ENCODE measurements at places on chromosomes 2 and 18. TPM values are rescaled to one million over a fixed set of nuclear protein-coding genes. Genes with fewer than 3 reads are reported as not detected.
A peak's percentile ranks its signal among the peaks of the same experiment; 100 is the strongest.

The SLC11A1 gene
- total RNA-seq: not detected

GRCh38 chr18:56488739-56489138 lies 149.7 kb downstream of the TXNL1 start:
- DNase-seq: no peak

GRCh38 chr2:32775954-32776353 lies 148.1 kb downstream of the TTC27 start:
- no peak for DNase-seq

DNA sequence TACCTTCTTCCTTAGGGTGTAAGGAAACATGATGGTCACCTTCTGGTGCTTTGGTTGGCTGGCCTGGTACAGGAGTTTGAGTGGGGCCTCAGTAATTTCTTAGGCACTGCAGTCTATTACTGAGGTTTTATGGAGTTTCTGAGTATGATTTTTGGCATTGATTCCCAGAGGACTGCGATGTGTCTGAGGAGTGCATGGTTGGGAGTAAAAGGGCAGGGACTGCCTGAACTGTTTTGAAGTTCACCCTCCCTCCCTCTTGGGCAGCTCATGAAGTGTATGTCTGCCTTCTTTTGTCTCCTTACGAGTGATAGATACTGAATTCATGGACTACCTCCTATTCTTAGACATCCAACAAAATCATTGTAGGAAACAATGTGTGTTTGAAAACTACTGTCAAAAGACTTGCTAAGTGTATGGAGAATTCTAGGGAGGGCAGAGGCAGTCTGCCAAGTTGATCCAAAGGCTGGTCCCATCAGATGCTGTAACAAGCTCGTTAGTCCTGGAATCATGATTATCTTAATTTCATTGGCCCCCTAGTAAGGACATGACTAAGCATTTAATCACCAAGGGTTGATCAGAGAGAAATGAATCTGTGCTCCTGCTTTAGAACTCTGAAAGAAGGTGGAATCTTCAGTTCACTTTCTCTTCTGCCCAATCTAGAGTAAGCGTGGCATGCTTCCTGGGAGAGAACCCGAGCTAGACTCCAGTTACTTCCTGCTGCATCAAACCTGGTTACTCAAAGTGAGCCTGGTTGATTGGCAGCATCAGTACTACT lies 26.5 kb downstream of the LYPD6B start:
- no peak for DNase-seq

The ARHGAP28 gene
- 4.4 TPM for total RNA-seq

DNA sequence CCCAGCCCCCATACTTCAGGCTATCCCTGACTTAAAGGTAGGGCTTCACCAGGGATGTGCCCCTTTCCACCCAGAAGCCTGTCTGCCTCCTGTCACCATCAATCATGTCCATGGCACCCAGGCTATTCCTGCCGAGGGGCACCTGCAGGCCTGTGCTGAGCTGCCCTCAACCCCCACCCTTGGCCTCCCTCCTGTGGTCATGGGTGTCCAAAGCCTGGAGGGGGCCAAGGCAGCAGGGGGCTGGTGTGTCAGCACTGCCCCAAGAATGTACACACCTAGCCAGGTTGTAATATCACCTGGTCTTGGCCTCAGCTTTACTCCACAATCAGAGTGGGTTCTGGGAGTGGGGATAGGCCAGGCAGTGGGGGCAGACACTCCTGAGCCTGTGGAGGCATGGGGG lies 69.3 kb downstream of the SUCLG1 start:
- no peak for DNase-seq

The C2orf72 gene
- not detected for total RNA-seq

- no peak for DNase-seq
Observed at GRCh38 chr2:231533777-231534125, 3.5 kb upstream of the NMUR1 start.

DNA sequence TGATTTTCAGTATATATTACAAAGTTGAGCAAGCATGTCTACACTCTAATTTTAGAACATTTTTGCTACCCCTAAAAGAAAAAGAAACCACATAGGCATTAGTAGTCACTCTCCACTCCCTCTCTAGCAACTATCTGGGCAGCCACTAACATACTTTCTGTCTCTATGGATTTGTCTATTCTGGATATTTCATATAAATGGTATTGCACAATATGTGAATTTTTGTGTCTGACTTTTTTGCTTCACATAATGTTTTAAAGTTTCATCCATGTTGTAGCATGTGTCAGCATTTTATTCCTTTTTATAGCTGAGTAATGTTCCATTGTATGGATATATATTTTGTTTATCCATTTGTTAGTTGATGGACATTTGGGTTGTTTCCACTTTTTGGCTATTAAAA lies 232.5 kb upstream of the CTAGE1 start:
- no peak for DNase-seq

- DNase-seq: no peak
Observed at GRCh38 chr2:15870565-15870964, 69.8 kb upstream of the MYCN start.

DNA sequence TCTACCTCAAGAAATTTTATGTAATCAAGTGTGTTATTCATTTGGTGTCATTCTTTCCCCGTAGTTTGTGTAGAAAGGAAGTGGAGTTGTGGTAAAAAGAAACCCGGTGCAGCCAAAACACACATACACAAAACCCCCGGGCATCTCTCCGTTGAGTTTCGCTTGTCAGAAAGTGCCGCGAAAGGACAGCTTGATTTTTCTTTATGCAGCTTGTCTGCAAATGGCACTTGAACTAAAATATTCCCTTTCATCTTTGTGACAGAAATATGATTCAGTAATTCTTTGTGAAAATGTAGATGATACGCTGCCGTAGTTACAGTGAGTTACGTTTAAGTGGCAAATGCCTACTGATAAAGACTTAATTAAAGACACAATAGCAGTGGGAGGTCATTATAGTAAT lies 268.8 kb upstream of the SPRED2 start:
- no peak for DNase-seq

DNA sequence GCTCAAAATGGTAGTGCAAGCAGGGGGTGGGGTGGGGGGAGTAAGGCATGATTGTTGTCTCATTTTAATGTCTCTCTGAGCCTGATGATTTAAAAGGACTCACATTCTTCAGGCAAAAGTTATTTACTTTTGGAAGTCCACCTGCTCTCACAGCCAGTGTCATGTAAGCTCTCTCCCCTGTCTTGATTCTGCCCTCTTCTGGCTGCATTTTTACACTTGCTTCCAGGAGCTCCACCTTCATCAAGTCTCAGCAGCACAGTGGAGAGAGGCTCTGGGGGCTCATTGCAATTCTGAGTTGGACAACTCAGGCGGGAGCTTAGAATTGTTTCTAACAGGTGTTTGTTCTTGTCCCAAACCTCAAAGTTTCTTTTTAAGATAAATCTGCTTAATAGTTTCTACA lies 39.2 kb downstream of the GNAL start:
- no peak for DNase-seq

DNA sequence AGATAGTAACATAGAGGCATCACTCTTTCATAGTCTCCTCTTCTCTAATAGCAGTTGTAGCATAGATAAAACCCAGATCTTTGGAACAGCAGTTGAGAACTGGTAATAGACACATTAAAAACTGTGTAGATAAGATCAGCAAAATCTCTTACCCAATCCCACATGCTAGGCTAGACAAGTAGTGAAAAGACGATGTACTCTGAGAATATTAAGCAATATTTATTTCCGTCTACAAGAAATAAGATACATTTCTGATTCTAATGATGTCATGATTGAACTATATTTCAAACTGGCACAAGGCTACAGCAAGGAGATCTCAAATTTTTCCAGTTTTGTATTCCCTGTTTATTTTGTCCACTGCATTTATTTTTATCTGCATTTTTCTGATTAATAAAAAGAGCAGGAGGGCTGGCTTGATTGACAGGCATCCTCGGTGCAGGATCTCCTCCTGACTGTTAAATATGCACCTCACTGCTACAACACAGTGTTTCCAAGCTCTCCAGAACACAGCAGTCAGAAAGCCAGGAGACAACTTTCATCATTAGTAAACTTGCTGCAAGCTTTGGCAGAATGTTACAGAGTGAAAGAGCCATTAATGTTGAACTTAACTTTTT lies 73.3 kb upstream of the ATIC start:
- no peak for DNase-seq

- no peak for DNase-seq
Observed at GRCh38 chr18:76673281-76674185, 148.8 kb upstream of the ZNF236 start.

DNA sequence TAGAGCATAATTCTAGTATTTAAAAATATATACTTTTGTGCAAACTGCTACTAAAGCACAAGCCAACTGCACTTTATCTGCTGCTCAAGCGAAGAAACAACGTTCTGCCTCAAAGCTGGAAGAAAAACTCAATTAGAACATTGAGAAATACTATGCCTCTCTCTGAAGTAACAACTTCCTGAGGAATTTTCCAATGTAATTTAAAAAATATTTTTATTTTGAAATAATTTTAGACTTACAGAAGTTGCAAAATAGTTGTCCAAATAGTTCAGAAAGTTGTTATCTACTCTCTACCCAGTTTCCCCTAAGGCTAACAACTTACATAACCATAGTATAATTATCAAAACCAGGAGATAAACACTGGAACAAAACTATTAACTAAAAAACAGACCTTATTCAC lies 12.3 kb upstream of the POLI start:
- DNase-seq: no peak

The PIEZO2 gene
- total RNA-seq: 63.7 TPM

DNA sequence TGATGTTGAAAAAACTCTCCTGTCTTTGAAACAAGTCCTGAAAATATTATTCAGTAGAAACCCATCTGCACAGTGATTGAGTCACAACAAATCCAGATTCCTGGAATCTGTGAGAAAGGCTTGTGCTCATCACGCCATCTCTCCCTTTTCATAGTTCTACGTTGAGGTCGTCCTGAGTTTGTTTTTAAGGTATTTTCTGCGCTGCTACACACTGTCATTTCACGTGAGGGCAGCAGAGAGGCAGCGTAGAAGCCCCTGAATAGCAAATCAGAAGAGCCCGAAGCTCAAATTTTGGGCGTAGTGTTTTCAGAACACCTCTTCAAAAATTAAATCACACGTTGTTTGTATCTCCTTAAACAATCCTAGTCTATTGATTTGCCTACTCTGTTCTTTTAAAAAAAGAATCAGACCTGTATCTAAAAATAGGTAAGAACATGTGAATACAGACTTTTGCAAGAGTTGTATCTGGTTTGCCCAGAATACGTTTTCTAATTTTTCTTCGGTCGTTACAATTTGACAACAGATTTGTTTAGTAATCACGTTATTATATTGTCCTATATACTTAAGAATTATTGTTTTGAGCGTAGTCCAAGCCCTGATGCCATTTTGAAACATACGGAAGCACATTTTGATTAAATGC lies 61.6 kb upstream of the SLC38A11 start:
- no peak for DNase-seq

The CKAP2L gene
- 10.3 TPM for total RNA-seq

The NTSR2 gene
- not detected for total RNA-seq

GRCh38 chr2:23502096-23502495 lies 117.1 kb downstream of the KLHL29 start:
- DNase-seq: no peak

The TMEM17 gene
- 1.5 TPM for total RNA-seq

- no peak for DNase-seq
Observed at GRCh38 chr2:74887960-74888700, 54.2 kb downstream of the HK2 start.

- no peak for DNase-seq
Observed at GRCh38 chr18:63834471-63835113, 52.9 kb upstream of the SERPINB2 start.

The ASPRV1 gene
- 0.11 TPM for total RNA-seq

GRCh38 chr2:213220967-213221603 lies 63.2 kb upstream of the SPAG16 start:
- no peak for DNase-seq

- DNase-seq: no peak
Observed at GRCh38 chr2:8680822-8681760, 765 bp upstream of the ID2 start.

DNA sequence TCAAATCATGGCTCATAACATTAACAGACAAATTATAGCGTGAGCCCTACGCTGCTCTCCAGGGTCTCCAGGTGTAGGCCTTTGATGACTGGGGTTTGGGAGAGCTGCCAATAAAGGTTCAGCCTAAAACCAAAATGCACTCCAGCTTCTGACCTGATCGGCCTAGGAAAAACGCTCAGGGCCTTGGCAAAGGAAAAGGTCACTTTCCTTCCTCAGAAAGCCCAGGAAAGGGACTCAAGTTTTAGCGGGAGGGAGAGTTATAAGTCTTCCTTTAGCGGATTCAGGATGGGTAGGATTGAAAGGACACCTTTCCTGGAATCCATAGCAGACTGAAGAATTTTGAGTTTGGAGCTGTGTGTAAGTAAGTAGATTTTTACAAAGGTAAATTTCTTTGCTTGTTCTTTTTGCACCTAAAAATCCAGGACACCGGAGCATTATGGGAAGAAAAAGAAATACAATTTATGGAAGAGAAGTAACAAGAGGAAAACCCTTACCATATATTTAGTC lies 8.8 kb downstream of the EVX2 start:
- DNase-seq: no peak

GRCh38 chr2:54648256-54648655 lies 75.2 kb upstream of the EML6 start:
- DNase-seq: no peak

- DNase-seq: peak; percentile 73
Observed at GRCh38 chr2:24721470-24721869, 71.7 kb downstream of the PTRHD1 start.

DNA sequence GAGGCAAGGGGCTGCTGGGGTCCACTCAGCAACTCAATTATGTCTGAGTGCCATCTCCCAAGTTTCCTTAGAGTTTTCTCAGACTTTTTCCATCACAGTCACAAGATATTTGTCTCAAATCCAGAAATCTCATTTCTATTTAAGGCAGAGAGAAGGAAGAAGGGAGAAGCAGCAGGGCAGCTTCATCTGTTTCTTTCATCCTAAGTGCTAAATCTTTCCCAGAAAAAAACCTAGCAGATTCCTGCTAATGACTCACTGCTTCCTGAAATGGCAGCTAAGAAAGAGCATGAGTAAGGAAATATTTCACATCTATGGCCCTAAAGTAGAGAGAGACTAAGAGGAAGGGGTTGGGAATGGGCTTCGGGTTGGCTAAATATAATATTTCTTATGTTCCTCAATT lies 88.0 kb downstream of the KYNU start:
- DNase-seq: no peak

- no peak for DNase-seq
Observed at GRCh38 chr2:199370150-199370780, 87.5 kb downstream of the SATB2 start.

GRCh38 chr2:212926940-212927339 lies 224.5 kb downstream of the IKZF2 start:
- no peak for DNase-seq
